Activated T-helper 17 cell treated with anti-CD3 and anti-CD28 coated beads, Interleukin-2, amount 50 U/mL, for 72 hours (primary cell): ENCODE measurements at places on chromosomes 12 and 14.
A peak's percentile ranks its signal among the peaks of the same experiment; 100 is the strongest.

DNA sequence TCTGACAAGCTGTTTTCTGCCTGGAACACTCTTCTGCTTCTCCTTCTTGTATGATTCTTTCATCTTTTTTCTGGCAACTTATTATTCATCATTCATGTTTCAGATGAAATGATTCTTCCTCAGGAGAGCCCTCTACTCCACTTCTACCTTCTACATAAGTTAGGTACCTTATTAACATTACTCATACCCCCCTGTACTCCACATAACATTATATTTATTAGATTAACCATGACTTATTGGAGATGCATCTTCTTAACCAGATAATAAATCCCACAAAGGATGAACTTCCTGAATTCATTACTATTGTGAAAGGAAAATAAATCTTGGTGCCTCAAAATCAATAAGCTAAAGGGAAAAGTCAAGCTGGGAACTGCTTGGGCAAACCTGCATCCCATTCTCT is 1636.5 kb upstream of the FLRT2 start:
- no peak for ATAC-seq

DNA sequence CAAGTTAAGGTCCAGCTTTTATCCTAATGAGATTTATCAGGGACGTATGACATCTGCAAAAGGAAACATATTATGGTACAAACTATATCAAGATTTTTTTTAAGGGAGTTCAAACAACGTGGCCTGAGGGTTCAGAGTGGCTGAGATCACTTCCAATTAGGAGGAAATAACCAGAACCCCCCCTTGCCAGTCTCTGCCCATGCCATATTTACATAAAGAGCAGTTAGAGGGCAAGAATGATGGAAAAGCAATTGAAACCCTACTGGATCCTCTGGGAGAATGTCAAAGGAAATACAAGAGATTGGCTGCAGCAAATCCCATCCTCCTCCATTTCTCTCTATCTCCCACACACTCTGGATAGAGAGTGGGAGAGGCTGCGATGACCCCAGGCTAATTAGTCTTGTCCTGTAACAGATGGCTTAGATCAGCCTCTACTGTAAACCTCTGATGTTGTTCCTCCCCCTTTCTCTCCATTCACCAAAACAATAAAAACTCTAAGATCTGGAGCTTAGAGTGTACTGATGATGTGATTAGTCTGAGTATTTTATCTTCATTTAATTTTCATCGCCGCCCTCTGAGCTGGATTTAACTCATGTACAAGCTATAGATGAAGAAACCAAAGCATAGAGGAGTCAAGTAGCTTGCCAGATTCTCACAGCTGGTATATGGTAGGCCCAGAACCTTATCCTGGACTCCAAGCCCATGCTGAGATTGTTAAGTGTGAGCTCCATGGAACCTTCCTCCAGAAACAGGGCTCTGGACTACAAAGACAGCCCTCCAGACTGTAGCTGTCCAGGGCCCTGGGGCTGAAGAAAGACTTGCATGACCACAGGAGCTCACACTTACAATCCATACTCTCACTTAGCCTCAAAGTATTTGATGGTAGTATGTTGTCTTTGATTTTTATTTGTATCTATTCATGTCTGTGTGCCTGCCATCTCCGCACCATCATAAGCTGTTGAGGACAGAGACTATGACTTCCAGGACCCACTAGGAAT is 54.1 kb upstream of the GNG2 start:
- ATAC-seq = no peak

GRCh38 chr12:125105600-125105999 is 40.4 kb downstream of the AACS start:
- ATAC-seq = no peak

GRCh38 chr12:132014092-132014914 is 64.6 kb downstream of the EP400 start:
- no peak for ATAC-seq

DNA sequence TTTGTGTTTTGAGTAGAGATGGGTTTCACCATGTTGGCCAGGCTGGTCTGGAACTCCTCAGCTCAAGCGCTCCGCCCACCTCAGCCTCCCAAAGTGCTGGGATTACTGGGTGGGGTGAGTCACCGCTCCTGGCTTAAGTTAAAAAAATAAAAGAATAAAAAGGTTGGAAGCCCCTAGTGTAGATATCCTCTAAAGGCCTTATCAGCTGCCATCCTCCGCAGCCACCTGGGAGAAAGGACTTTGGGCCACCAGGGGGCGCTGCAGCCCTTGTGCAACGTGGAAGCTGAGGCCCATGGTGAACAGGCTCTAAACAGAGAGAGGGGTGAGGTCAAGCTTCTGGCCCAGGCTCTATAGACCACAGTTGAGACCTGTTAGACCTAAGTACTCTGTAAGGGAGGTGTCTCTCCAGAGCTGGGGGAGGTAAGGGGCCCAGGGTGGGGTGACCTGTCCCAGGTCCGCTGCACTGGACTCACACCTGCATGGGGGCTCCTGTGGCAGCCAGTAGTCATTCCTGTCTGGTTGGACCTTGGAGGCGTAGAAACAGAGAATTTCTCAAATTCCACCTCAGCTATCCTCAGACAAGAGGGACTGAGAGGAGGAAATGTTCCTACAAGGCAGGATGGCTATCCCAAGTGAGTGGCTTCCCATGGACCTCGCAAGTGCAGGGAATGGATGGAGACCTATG is 14.0 kb upstream of the RACGAP1 start:
- peak; percentile 65 for ATAC-seq

GRCh38 chr14:100988411-100988900 is 84.9 kb upstream of the RTL1 start:
- peak; percentile 44 for ATAC-seq

DNA sequence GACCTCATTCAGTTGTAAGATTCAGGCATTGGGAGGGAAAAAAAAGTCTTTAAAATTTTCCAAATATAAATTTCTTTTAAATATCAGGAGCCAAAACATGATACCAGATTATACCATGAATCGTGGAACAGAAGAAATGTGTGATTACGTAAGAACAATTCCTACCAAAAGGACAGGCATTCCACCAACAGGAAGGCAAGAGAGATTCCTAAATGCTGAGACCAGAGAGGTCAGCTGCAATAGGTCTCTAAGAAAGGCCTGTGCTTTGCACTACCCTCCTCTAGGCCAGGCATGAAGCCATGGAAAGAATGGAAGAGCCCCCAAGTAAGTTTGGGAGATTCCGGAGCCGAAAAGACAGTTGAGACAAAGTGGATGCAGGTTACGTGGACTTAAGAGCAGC is 83.7 kb downstream of the PTGER2 start:
- ATAC-seq = no peak

- no peak for ATAC-seq
Measured at GRCh38 chr14:86787717-86788116, 1205.3 kb downstream of the GALC start.

GRCh38 chr14:84546236-84546635 is 983.7 kb upstream of the FLRT2 start:
- ATAC-seq = no peak
